GM13976 (cell line): ENCODE measurements at places on chromosomes 12 and 14.
A peak's percentile ranks its signal among the peaks of the same experiment; 100 is the strongest.

- DNase-seq, result no peak
Observed at GRCh38 chr14:32217301-32217700, 14.2 kb upstream of the RNU6-8 start.

DNA sequence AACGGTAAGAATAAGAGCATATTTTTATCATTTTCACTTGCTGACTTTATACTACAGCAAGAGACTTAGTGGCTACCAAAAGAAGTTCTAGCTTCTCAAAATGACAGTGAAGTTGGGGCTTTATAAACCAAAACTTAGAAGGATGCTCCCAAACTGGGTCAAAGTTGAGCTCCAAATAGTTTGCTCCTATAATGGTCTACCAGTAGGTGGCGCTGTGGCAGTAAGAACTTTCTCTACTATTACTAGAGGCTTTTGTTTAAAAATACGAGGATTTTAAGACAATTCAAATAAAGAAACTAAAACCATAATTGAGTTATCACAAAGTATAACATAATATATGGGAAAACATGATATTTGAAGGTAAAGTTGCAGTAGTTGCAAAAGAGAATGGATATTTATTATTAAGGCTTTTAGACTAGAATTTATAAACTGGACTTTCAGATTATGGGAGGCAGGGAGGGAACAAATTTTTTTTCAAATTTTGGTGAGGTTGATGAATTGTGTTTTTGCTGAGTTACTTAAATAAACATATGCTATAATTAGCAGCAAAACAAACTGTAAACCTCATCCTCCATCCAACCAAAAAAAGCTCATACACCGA is 75.0 kb downstream of the TGFB3 start:
- peak; percentile 58 for DNase-seq

GRCh38 chr14:38718519-38718918 is 384.5 kb downstream of the SEC23A start:
- DNase-seq, result no peak

- peak; percentile 81 for DNase-seq
Observed at GRCh38 chr12:120713861-120714482, 3.7 kb downstream of the UNC119B start.

DNA sequence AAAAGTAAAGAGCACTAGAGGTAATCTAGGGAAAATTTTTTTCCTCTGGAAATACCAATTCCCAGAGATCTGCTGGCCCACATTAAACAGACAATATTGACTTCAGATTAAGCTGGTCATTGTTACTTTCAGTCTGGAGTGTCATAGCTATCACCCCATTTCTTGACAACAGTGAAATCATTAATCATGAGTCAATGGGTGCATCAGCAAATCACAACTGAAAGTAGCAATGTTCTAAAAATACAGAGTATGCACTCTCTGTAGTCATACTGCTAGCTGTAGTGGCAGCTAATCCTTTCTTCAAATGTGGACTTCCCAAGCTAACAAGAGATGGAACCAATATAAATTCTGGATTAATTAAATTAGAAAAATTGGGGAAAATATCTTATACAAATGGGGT is 129.9 kb downstream of the CPNE8 start:
- peak; percentile 29 for DNase-seq

GRCh38 chr14:102333390-102333789 is 13.8 kb downstream of the ZNF839 start:
- DNase-seq, result no peak

DNA sequence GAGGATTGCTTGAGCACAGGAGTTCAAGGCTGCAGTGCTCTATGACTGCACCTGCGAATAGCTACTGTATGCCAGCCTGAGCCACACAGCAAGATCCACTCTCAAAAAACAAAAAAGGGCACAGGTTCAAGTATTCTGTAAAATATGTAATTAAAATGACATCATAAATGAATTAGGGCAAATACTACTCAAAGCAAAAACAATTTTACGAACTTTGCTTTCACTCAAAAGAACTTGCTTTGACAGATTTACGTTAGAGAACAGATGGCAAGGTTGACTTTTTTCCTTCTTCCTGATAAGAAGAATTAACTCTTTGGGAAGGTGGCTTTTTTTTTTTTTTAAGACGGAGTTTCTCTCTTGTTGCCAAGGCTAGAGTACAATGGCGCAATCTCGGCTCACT is 44.0 kb upstream of the EAPP start:
- DNase-seq, result no peak

GRCh38 chr14:74425525-74426201 is 347 bp downstream of the SYNDIG1L start:
- DNase-seq, result peak; percentile 89

- no peak for DNase-seq
Observed at GRCh38 chr14:52780893-52781292, 10.5 kb downstream of the GNPNAT1 start.

DNA sequence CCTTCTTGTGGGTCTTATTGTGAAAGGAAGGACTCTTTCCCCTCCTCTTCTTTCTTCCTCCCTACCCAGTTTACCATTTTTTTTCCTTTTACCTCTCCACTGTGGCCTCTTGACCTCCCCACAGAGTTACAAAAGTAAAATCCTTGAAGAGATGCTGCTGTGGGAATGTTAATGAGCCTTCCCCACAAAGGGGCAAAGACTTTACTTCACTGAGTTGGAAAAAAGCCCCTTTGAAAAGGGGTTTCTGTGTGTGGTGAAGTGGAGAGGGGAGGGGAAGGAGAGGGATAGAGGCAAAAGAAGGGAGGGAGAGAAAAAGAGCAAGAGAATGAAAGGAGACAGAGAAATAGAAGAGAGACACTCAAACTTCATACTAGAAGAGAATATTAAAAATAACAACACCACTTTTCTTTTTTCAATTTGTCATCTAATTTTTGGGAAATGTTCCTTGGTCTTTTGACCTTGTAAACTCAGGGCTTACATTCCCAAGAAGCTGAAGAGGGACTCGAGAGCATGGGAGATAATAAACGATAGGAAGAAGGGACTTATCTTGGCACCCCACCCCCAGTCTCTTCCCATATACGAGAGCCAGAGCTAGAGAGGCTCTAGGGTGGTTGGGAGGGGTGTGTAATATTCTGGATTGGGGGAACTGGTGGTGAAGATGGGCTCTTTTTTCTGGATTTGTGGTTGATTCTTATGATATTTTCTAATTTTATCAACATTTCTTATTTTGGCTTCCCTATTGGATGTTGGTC is 13.2 kb upstream of the SALL2 start:
- DNase-seq, result no peak

DNA sequence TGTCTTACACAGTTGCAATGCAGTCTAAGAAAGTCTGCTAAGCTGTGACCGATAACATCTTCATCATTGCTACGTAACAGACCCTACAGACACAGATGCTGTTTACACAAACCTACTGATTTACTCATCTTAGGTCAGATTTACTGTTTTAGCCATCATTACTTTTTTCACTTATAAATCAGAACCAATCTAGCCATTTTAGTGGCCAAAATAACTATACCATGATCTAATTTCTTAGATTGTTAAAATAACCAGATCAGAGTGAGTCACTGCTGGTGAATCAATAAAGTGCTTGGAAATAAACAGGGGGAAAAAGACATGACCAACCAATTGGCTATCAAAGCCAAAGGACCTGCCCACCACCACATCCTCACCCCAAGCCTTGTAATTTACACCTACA is 57.0 kb upstream of the FOXN3 start:
- DNase-seq, result no peak

- DNase-seq, result no peak
Observed at GRCh38 chr12:14048941-14049545, 67.6 kb upstream of the GRIN2B start.

- DNase-seq, result no peak
Observed at GRCh38 chr14:101230851-101231550, 327.5 kb upstream of the RTL1 start.

DNA sequence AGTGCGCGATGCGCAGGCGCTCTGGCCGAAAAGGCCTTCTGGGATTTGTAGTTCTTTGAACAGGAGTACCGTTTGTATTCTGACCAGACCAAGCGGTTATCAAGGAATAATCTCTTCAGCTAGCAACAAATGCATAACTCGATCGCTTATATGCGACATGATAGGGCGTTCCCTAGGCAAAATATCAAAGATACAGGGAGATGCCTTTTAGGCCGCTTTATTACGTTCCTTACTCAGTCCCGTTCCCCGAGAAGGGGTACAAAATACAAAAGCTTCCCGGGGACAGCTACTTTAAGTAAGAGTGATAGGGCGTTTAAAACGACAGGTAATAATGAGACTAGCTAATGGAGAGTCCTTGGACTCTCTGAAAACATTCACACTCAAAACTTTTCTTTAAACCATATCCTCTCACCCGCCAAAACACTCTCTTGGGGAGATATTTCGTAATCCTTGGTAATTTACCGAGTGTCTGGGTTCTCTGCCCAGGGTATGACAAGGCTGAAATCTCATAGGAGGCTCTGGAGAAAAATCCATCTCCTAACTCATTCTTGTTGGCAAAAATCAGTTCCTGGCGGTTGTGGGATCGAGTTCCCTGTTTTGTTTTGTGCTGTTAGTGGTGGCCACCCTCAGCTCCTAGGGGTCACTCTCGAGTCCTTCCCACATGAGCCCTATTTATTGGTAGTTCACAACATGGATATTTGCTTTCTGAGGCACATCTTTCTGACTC is 412 bp upstream of the SNW1 start:
- DNase-seq, result peak; percentile 42

- no peak for DNase-seq
Observed at GRCh38 chr14:50312734-50313054, 570 bp downstream of the DMAC2L start.

DNA sequence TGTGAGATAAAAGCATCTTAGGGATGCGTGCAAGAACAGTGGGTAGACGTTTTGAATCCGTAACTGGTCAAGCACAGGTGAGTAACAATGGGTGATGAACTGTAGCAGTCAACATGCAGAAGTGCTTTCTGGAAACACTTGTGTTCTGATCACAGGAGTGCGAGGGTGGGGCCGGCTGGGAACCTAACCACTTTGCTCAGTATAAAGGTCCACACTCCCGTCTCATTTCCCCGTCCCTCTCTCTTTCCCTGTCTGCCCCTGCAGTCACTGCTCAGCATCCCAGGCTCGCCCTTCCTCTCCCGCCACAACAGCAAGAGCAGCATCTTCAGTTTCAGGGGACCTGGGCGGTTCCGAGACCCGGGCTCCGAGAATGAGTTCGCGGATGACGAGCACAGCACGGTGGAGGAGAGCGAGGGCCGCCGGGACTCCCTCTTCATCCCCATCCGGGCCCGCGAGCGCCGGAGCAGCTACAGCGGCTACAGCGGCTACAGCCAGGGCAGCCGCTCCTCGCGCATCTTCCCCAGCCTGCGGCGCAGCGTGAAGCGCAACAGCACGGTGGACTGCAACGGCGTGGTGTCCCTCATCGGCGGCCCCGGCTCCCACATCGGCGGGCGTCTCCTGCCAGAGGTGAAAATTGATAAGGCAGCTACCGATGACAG is 127.1 kb downstream of the FIGNL2 start:
- DNase-seq, result peak; percentile 46

DNA sequence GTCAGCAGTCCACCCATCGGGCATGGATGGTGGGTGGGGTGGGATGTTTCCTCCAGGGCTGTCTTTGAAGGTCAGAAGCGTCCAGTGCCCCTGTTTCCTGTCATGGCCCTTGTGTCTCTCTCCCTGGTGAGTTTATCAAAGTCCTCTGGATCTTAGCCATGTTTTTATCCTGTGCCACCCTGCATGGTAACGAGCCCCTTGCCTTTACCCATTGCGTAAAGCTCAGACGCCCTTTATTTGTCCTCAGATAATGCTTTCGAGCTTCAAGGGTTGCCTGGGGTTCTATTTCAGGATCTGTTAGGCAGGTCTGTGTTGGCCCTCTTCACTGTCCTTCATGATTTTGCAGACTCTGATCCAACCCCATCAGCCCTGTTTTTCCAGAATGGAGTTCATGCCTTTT is 172.9 kb downstream of the TSPAN9 start:
- DNase-seq, result no peak

GRCh38 chr12:45581112-45581511 is 148.4 kb upstream of the ARID2 start:
- DNase-seq, result no peak

DNA sequence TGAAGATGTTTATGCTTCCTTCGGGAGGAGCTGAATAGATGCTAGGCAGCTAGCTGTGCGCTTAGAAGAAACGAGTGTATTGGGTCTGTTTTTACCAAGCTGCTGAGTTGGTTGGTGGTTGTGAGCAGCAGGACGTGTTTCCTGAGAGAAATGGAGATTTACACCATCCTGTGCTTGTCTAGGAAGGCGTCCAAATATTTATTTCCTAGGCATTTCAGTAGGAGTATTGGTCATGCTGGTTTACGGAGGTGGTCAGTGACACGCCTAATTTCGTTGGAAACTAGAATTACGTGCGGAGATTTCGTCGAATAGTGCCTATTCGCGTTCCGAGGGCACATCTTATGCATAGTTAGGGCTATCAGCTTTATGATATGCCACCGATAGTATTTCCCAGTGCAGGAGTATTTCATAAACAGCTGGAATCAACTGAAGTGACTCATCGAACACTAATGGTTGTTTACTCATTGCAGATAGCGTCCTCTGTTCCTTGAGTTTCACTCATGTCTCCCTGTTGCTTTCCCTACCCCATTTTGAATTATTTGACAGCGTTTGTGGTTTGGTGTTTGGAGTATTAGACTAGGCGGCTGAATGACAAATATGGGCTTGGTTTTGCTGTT is 780 bp downstream of the TBC1D15 start:
- DNase-seq, result no peak
